ENCODE measurements at places on chromosomes 16 and 17.

- DNase-seq, result no peak
These were observed 27.7 kb downstream of the TNS4 start for GRCh38 chr17:40473573-40474365.

GRCh38 chr17:43702637-43703036, 40.9 kb upstream of the MEOX1 start:
- no peak for DNase-seq

DNA sequence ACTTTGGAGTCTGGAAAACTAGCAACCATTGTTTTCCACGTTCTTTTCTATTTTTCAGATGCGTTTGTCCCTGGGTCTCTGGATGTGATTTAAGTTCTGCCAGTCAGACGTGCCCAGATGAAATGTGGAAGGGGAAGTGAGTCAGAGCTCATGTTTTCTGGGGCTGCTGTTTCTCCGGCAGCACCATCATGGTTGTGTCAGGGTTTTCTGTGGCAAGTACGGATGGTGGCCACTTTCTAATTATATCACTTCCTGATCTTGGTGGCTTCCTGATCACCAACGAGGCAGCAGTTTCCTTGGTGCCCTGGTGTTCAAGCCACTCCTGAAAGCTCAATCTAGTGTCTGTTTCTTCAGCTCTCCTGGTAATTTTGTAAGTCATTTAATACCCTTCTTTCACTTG, 31.4 kb upstream of the PMFBP1 start:
- peak; percentile 73 for DNase-seq

DNA sequence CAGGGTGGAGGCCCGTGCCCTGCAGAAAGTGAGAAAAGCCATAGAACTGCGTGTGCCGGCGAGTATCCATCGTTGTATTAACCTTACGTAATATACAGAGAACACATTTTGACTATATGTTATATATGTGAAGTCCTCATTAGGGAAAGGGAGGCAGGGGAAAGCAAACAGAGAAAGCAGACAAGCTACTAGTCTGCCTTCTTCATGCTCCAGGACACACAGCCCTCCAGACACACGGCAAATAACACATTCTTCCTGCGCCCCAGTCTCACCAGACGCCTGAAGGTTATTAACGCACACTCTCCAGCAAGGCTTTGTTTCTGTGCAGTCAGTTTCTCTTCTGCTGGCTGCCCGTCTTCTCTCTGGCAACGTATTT, 28.8 kb downstream of the PRDM7 start:
- no peak for DNase-seq

- no peak for DNase-seq
These were observed 297.5 kb downstream of the CA10 start for GRCh38 chr17:51860954-51861561.

- DNase-seq, result peak; percentile 90
These were observed 7.0 kb downstream of the KRT14 start for GRCh38 chr17:41579484-41580243.

- no peak for DNase-seq
These were observed 13.5 kb downstream of the KIAA0753 start for GRCh38 chr17:6627019-6627418.

DNA sequence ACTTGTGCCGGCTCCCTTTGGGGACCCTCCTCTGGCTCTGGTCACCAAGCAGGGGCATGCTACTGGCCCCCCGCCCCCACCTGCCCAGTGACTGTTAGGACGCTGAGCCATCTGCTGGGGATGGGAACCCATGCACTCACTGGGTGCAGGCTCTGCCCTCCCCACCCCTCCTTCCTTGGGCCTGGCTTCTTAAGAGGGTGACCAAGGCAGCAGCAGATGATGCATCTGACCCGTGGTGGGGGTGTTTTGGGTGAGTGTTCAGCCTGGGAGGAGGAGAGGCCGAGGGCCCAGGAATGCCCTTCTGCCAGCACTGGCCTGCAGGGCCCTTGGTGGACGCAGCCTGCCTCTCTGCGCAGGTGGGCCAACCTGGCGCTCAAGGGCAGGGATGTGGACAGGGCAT, 19.2 kb upstream of the MTSS2 start:
- DNase-seq, result no peak

DNA sequence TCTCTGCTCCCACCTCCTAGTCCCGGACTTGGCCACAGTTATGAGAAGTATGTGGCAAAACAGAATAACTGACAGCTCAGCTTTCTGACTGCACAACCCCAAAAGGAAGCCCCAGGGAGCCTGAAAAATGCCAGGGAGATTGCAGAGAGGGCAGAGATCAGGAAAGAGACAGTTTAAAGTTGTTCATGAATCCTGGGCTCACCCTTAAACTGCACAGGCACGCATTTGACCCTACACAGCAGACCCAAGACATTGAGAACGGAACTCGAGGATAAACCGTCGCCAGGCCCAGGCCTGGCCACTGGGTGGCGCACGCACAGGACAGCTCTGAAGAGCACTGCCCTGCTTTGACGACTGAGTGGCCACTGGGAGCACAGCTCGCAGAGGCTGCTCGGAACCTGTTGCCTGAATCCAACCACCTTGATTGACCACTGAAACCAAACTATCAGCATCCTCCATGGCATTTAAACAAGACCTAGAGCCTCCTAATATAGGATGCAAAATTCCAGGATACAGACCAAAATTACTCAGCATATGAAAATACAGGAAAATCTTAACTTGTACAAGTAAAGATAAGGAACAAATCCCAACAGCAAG, 114.0 kb downstream of the C16orf95 start:
- DNase-seq, result peak; percentile 82

DNA sequence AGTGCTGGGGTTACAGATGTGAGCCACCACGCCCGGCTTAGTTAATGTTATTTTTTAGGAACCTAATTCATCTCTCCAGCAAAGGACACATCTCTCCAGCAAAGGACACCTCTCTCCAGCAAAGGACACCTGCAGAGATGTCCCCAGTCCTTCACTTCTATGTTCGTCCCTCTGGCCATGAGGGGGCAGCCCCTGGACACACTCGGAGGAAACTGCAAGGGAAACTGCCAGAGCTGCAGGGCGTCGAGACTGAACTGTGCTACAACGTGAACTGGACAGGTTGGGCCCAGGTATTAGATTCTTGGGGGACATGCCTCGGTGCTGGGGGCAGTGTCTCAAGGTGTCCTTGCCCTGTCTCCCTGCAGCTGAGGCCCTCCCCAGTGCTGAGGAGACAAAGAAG, 4.7 kb downstream of the PFAS start:
- no peak for DNase-seq
